Uterus (tissue), 4 donors: ENCODE measurements at places on chromosomes 1 and 21. TPM values are rescaled to one million over a fixed set of nuclear protein-coding genes. Genes with fewer than 3 reads are reported as not detected.

DNA sequence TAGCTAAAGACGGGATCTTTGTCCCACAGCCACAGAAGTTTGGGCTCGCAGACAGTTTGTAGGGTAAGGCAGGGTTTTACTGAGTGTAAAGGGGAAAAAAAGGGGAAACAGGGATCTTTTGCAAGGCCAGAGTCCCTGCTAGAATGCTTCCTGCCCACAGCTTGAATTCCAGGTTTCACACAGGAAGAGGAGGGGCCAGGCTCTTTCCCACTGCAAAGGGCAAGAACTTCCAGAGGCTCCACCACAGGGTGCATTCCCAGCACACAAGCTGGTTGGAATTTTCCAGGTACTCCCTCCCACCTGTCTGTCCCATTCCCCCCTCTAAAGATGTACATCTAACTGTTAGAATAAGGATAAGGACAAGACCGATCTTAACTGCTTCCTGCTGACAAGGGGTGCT is 1126.9 kb downstream of the KCNT2 start:
- no peak overlapping the region for H3K27ac ChIP-seq
- no peak for DNase-seq
- no peak overlapping the region for H3K4me3 ChIP-seq

DNA sequence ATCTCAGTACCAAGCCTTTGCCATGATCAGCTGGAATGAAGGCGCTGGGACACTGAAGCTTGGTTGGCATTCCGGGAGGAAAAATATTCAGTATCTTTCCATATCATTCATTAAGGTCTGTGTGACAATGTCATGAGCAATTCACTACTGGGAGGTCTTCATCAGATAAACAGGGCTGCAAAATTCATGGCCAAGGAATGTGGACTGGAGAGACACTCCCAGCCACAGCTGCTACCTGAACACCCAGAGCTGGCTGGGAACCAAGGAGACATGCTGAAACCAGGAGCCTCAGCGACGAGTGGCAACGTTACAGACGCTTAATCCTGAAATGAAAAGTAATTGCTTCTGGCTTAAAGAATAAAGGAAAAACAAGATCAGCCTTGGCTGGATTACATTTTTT is 30.6 kb upstream of the DDAH1 start:
- H3K27ac ChIP-seq, result no peak overlapping the region
- H3K36me3 ChIP-seq, result no peaks in the 10 kb centered on the region
- H3K27me3 ChIP-seq, result no peaks in the 10 kb centered on the region
- no peak for DNase-seq
- no peak overlapping the region for H3K4me3 ChIP-seq

GRCh38 chr1:24536391-24536840 is 19.5 kb upstream of the NCMAP start:
- no peaks in the 10 kb centered on the region for H3K36me3 ChIP-seq
- H3K27me3 ChIP-seq, result no peaks in the 10 kb centered on the region
- no peak overlapping the region for H3K27ac ChIP-seq
- no peak overlapping the region for H3K4me3 ChIP-seq
- H3K4me1 ChIP-seq, result no peaks in the 10 kb centered on the region

DNA sequence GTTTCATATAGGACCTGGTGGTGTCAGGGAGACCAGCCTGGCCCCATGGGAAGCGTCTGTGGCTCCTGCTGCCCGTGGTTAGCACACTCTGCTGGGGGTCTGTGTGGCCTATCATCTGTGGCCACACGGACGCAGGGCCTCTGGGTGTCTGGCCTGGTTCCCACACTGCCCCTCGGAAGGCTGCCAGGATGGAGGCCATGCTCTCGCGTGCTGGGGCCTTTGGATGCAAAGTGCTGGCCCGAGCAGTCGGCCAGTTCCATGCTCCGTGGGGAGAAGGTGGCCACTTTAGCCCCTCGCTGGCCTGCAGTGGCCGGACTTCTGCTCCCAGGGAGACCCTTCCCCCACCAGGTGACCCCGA is 20.8 kb upstream of the LRRC3 start:
- H3K36me3 ChIP-seq, result no peaks in the 10 kb centered on the region
- no peak overlapping the region for H3K27ac ChIP-seq
- DNase-seq, result no peak
- H3K4me3 ChIP-seq, result no peak overlapping the region
- H3K4me1 ChIP-seq, result no peaks in the 10 kb centered on the region
- H3K27me3 ChIP-seq, result no peaks in the 10 kb centered on the region

Gene HEYL
- total RNA-seq, result 9.9 TPM

Gene HRNR
- total RNA-seq, result not detected

DNA sequence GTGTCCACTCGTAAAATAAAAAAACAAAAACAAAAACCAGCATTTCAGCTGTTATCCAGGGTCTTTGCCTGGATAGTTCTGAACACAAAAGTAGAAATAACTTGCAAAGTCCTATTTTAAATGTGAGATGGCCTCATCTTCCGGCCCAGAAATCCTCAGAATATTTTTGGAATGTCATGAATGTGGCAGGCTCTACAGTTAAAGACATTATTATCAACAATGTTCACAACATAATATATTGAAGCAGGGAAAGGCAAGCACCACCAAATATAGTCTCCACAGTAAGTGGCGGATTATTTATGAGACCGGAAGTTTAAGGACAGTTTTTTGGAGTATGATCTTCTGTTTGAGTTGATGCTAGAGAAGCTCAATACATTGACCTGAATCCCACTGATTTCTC is 1.2 kb upstream of the C1orf198 start:
- no peaks in the 10 kb centered on the region for H3K36me3 ChIP-seq
- no peak for DNase-seq
- no peaks in the 10 kb centered on the region for H3K27me3 ChIP-seq
- no peaks in the 10 kb centered on the region for H3K4me1 ChIP-seq

- H3K36me3 ChIP-seq, result no peaks in the 10 kb centered on the region
- H3K27ac ChIP-seq, result no peak overlapping the region
- no peaks in the 10 kb centered on the region for H3K4me1 ChIP-seq
- H3K27me3 ChIP-seq, result peaks cover 3% of the 10 kb centered on the region
- no peak for DNase-seq
Observed at GRCh38 chr21:21921410-21922232, 923.4 kb downstream of the NCAM2 start.

GRCh38 chr1:225152061-225152460 is 222.6 kb downstream of the DNAH14 start:
- H3K4me3 ChIP-seq, result no peak overlapping the region
- DNase-seq, result no peak
- H3K27ac ChIP-seq, result no peak overlapping the region
- H3K36me3 ChIP-seq, result no peaks in the 10 kb centered on the region
- H3K4me1 ChIP-seq, result no peaks in the 10 kb centered on the region
- H3K27me3 ChIP-seq, result no peaks in the 10 kb centered on the region

- no peaks in the 10 kb centered on the region for H3K36me3 ChIP-seq
- H3K4me3 ChIP-seq, result no peak overlapping the region
- no peak for DNase-seq
- no peaks in the 10 kb centered on the region for H3K27me3 ChIP-seq
- no peaks in the 10 kb centered on the region for H3K4me1 ChIP-seq
Observed at GRCh38 chr1:78560811-78561210, 59.4 kb upstream of the IFI44L start.

GRCh38 chr1:13770743-13771142 is 70.8 kb downstream of the PRDM2 start:
- H3K36me3 ChIP-seq, result no peaks in the 10 kb centered on the region
- no peak overlapping the region for H3K4me3 ChIP-seq
- no peak overlapping the region for H3K27ac ChIP-seq
- no peaks in the 10 kb centered on the region for H3K4me1 ChIP-seq

DNA sequence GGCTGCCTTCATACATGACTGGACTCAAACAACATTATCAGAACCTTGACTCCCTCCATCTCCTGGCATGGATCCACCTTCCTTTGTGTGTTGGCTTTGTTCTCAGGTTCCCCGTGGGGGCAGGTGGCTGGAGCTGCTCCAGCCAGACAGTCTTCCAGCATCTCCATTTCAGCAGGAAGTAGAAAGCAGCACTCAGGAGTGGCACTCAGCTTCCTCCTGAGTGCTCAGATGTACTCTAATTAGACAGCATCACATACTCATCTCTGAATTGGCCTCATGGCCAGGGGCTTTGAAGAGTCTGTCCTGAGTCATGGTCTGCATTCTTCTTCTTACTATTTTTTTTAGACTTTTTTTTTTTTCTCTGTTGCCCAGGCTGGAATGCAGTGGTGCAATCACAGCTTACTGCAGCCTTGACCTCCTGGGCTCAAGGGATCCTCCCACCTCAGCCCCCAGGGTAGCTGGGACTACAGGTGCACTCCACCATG is 27.9 kb downstream of the OVAAL start:
- no peak for DNase-seq
- no peak overlapping the region for H3K4me3 ChIP-seq
- H3K27me3 ChIP-seq, result no peaks in the 10 kb centered on the region
- no peak overlapping the region for H3K27ac ChIP-seq
- no peaks in the 10 kb centered on the region for H3K36me3 ChIP-seq

Gene UBQLN4
- total RNA-seq, result 47.0 TPM

Gene FALEC
- total RNA-seq, result 0.88 TPM

DNA sequence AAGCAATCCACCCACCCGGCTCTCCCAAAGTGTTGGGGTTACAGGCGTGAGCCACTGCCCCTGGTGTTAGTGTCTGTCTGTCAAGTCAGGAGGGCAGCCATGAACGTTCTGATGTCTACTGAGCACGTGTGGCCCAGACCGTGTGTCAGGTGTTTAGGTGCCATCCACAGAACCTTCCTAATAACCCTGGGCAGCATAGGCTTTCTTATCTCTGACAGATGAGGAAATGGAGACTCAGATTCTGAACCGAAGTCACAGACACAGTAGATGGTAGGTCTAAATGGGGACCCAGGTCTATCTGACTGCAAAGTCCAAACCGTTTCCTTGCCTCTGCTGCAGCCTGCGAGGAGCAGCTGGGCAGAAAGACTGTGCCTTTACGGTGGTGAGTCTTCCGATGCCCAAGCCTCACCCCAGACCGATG is 622 bp upstream of the IL6R start:
- peaks cover 16% of the 10 kb centered on the region for H3K4me1 ChIP-seq
- H3K4me3 ChIP-seq, result peak overlapping the region; percentile 90
- H3K27me3 ChIP-seq, result no peaks in the 10 kb centered on the region
- DNase-seq, result no peak
- H3K36me3 ChIP-seq, result no peaks in the 10 kb centered on the region
- H3K27ac ChIP-seq, result peak overlapping the region; percentile 98

DNA sequence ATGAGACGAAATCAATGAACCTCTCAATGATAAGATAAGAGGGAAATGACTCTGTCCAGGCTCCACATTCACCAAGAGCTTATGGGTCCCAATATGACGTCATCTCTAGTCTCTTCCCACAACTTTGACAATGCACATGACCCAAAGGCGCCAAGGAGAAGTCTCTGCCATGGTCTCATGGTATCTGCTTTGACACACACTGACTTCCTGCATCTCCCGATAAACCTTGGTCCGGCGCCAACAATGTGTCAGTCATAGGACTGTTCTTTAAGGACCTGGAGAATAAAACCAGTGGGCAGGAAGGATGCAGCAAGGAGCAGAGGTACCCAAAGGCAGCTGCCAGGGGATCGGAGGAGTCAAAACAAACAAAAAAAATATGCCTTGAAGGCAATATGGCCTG is 46.9 kb upstream of the TMEM51 start:
- no peak overlapping the region for H3K4me3 ChIP-seq

Gene SMYD3
- 10.5 TPM for total RNA-seq

Gene ZSWIM5
- total RNA-seq, result 3.8 TPM

GRCh38 chr1:76713535-76713934 is 153.7 kb upstream of the ST6GALNAC5 start:
- H3K4me3 ChIP-seq, result no peak overlapping the region
- no peak for DNase-seq
- H3K4me1 ChIP-seq, result no peaks in the 10 kb centered on the region
- H3K27me3 ChIP-seq, result no peaks in the 10 kb centered on the region

DNA sequence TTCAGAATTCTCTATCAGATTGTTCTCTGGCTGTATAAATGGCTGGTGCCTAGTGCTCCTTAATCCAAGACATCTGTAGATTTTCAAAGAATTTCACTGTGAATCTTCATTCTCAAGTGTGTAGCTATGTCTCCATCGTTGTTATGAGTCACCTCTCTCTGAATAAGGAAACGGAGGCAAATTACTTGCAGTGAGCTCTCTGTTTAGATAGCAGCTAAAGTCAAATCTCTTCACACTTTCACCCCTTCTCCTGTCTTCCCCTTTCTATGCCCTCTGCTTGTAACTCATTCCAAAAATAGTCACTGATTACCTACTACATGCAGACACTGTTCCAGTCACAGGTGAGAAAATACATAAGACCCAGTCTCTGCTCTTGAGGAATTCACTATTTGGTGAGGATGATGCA is 39.7 kb downstream of the CHML start:
- no peak overlapping the region for H3K4me3 ChIP-seq
- no peaks in the 10 kb centered on the region for H3K4me1 ChIP-seq
- H3K27ac ChIP-seq, result no peak overlapping the region
- no peak for DNase-seq
- no peaks in the 10 kb centered on the region for H3K27me3 ChIP-seq
